ENCODE measurements at places on chromosomes 11 and 22.

- no peak for DNase-seq
Measured at GRCh38 chr22:45916515-45916914, 60.4 kb downstream of the WNT7B start.

DNA sequence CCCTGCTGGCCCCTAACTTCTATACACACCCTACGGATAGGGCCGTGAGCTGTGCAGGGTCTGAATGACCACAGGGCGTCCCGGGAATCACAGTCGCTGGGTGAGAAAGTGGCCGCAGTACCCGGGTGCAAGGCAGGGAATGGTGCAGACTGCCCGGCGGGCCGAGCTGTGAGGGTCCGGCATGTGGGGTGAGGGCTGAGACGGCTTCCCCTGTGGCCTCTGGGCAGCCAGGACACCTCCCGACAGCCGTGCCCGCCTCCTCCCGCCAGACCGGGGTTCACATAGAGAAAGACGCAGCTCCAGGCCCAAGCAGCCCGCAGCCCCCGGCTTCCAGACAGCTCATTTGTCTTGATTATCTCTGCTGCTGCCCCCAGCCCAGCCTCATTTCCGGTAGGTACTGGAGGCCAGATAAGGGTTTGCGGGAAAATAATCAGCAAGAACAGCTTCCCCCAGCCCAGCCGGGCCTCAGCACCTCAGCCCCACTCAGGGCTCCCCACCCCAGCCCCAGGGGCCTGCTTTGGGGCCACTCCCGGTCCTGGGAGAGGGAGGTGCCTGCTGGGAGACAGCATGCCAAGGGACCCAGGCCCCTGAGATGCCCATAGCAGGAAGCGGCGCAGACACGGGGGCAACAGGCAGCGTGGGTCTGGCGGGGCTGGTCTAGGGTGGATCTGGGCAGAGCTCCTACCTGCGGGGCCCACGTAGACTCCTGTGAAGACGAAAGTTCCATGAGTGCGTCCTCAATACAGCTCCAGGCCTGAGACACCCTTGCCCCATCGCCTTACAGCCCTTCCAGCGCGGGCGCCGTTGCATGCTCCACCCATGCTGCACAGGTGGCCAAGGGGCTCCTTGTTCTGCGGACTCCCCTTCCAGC is 123.1 kb downstream of the BRD1 start:
- no peak for DNase-seq

DNA sequence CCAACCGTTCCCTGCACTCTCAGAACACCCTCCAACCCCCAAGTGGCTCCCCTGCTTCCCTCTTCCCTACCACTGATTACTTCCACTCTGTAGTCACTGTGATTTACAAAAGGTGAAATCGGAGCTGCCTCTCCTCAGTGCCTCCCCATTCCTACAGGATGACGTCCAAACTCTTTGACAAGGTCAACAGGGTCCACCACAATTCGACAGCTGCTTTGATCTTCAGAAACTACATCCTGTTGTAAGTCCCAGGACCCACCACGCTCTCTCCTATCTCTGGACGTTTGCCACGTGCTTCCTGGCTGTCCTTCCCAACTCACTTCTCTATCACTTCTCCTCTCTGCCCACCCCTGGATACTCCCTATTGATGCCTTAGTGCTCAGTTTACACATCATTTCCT is 85.0 kb upstream of the EIF3D start:
- no peak for DNase-seq

- DNase-seq, result no peak
Measured at GRCh38 chr22:36765943-36766450, 9.9 kb downstream of the IFT27 start.

GRCh38 chr22:29621761-29622526 is 18.5 kb downstream of the NF2 start:
- DNase-seq, result no peak

DNA sequence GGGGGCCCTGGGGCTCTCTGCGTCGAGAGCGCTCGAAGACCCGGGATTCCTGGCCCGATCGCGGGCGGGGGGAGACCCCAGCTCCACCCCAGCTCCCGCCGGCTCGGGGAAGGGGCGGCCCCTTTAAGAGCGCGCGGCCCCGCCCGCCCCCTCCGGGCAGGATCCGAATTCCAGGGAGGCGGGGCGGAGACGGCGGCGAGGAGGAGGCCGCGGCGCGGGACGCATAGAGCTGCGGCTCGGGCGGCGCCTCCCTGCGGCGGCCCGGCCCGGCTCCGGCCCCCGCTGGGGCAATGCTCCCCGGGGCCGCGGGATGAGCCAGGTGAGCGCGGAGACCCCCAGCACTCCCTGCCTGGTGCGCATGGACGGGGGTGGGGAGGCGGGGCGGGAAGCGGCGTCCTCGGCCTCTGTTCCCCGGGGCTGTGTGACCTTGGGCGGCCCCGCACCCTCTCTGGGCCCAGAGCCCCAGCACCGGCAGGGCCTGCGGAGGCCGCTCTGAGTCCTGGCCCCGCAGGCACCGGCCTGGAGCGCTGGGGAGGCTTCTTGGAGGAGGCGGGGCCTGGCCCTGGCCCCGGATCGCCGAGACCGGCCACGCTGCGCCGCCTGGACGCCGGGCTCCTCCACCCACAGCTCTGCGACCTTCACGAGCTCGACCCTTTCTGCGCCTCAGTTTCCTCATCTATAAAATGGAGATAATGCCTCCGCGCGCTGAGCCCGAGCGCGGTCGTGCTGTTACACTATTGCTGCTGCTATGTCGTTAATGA is 565 bp downstream of the GAS2L1 start:
- DNase-seq, result peak; percentile 38

GRCh38 chr11:9274499-9275258 is 9.5 kb upstream of the DENND5A start:
- DNase-seq, result no peak

- no peak for DNase-seq
Measured at GRCh38 chr11:70531281-70532065, 133.1 kb downstream of the CTTN start.

GRCh38 chr11:78228467-78228866 is 39.7 kb downstream of the USP35 start:
- DNase-seq, result peak; percentile 68

GRCh38 chr11:42974510-42975179 is 337.2 kb upstream of the API5 start:
- DNase-seq, result no peak

DNA sequence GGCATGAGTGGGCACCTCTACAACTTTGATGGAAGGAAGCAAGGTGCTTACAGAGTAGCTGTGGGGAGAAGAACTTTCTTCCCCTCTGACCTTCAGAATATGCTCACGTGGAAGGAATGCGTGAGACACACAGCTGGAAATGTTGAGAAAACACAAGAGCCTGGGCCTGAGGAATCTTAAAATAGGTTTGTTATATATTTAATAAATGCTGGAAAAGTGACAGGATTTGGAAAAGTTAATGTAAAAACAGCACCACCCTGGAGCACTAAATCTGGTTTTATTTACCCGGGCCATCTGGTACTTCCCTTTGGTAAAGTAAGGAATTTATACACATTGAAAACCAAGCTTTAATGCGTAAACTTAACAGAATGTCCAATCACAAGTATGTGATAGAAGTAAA is 14.0 kb upstream of the AMPD3 start:
- no peak for DNase-seq

DNA sequence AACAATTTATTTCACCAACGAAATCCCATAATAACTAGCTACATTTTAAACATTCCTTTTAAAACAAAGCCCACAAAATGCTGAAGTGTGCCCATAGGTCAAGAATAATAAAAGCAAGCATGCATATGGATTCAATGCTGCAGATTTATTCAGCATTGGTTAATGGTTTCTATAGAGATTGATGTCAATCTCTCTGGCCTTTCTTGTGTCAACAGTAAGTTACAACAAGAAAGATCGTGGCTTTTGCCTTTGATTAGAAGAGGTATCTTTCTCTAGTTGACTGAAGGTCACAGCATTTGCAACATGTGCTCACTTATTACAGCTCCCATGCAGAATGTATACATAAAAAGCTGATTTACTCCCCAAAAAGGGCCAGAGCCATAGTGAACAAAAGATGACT is 1.4 kb upstream of the SOX6 start:
- DNase-seq, result no peak
